ENCODE measurements at places on chromosomes 3 and 15.

- no peak for ATAC-seq
Observed at GRCh38 chr3:36846406-36846805, 82.1 kb upstream of the DCLK3 start.

- no peak for ATAC-seq
Observed at GRCh38 chr15:45958924-45959323, 324.1 kb downstream of the SQOR start.

DNA sequence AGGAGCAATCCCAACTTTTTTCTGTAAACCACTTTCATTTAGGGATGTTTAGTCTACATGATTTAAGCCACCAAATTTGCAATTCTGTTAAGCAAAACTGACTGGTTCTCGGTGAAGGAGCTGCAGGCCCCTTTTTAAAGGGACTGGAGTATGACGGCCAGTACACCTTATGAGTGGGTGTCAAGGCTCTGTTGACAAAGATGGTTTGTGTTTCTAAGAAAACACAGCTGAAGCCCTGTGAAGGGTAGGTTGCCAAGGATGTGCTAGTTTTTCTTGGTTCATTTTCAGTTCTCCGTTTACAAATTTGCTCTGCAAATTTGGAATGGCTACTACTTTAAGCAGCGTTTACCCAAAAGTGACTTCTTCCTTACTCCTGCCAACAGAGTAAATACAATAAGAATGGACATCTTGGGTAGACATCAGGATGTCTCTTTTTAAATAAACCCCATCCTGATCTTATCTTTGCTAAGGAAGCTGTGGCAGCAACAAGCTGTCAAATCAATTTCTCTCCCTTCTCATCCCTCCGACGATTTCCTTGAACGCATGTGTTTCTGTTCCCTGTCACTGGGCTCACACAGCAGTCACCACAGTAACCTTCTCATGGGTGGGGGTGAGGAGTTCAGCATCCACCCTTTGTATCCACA is 58.2 kb upstream of the CMTM8 start:
- peak; percentile 26 for ATAC-seq

DNA sequence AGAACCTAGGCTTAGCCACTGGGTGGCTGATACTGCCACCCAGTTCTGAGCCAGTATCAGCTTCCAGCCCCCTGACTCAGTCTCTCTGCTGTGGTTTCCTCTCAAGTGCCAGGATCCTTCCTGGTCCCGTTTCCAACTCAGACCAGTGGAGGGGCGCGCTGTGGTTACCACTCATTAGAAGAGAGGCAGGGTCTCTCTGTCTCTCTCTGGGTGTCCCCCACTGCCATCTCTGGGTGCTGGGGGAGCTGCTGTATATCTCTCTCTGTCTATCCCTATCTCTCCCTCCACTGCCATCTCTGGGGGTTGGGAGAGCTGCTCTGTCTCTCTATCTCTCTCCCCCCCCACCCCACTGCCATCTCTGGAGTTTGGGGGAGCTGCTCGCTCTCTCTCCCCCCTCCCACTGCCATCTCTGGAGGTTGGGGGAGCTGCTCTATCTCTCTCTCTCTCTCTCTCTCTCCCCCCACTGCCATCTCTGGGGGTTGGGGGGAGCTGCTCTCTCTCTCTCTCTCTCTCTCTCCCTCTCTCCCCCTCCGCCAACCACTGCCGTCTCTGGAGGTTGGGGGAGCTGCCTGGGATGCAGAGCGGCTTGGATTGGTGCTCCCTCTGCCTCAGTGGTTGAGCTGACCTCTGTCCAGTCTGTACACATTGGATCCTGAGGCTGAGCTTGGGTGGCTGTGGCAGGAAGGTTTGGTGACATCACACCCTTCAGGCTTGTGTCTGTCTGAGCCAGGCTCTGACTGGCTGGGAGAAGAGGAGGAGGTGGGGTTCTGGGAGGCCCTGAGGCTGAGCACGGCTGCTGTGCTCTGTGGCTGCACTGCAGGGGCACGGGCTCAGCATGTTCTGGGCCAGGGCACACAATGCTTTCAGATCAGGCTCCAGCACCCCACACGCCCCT is 98.9 kb downstream of the APBA2 start:
- peak; percentile 95 for ATAC-seq

GRCh38 chr15:69792823-69793222 is 304.9 kb downstream of the TLE3 start:
- no peak for ATAC-seq

DNA sequence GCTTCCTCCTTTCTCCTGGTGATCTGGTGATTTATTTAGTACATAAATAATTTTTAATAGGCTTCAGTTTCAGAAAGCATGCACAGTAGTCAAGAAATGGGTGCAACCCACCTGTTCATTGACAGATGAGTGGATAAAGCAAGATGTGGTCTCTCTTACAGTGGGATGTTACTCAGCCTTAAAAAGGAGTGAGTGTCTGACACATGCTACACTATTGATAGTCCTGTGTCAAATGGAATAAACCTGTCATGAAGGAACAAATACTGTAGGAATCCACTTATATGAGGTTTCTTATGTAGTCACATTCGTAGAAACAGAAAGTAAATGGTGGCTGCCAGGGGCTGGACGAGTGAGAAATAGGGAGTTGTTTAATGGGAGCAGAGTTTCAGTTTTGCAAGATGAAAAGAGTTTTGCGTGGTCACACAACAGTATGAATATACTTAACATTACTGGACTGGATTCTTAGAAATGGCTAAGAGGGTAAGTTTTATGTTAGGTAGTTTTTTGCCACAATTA is 56.0 kb upstream of the PPARG start:
- no peak for ATAC-seq

DNA sequence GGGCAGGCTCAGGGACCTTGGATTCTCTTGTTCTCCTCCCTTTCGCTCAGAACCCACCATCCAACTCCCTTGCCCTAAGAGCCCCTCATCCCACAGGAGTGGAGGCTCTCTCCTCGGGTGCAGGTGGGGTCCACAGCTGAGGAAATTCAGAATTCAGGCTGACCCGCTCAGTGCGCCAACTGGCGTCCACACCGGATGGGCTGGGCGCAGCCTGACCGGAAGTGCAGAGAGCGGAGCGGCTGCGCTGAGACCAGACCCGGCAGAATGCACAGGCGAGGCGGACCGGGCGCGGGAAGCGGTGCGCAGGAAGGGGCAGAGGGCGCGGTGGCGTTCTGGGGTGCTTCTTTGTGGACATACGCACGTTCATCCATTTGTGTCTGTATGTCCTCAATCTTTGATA is 210.4 kb upstream of the NDN start:
- ATAC-seq = peak; percentile 40

GRCh38 chr3:55476515-55476914 is 10.6 kb downstream of the WNT5A start:
- ATAC-seq = peak; percentile 62
